Brain (organoid and tissue), 16 donors: ENCODE measurements at places on chromosomes 16 and 17. TPM values are rescaled to one million over a fixed set of nuclear protein-coding genes. Genes with fewer than 3 reads are reported as not detected.

GRCh38 chr17:37672548-37673078 is 29.4 kb upstream of the DDX52 start:
- no peak for DNase-seq

DNA sequence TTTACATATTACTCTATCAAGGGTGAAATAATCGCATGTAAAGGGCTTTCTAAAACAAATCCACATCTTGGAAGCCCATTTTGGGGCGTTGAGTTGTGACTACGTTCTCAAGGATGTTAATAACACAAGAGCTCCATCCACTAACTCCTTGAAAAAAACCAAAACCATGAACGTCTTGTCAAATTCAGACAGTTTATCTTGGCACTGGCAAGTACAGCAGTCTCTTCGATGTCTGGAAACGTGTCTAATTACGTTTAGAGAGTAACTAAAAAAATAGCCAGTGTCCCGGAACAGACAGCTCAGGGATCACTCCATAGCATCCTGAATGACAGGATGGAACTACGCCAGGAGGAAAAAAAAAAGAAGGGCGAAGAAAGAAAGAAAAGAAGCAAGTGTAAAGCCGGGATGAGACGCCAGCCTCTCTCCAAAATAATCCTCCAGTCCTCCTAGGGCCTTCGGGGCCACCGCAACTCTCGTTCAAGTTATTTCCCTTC is 954 bp downstream of the MYO1D start:
- peak; percentile 67 for DNase-seq

Gene PPM1E
- polyA plus RNA-seq: 15.2 TPM

DNA sequence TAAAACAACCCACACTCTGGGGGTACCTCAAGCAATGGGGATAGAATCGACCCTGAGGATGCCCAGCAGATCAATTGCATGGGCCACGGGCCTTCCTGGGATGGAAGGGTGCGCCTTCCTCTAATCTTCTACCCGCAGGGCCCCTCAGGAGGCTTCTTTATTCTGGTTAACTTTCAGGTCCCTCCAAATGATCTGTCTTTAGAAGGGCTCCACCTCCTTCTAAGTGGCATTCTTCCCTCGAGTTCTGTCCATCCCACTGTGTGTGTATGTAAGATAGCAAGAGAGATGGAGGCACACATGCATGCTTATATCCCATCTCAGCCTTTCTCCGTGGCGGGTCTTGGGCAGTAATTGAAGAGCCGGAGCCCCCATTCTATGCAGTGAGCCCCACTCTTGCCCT is 125.7 kb downstream of the MRM1 start:
- no peak for DNase-seq

Gene TBX4
- polyA plus RNA-seq: not detected

Gene TBC1D3K
- not detected for polyA plus RNA-seq

DNA sequence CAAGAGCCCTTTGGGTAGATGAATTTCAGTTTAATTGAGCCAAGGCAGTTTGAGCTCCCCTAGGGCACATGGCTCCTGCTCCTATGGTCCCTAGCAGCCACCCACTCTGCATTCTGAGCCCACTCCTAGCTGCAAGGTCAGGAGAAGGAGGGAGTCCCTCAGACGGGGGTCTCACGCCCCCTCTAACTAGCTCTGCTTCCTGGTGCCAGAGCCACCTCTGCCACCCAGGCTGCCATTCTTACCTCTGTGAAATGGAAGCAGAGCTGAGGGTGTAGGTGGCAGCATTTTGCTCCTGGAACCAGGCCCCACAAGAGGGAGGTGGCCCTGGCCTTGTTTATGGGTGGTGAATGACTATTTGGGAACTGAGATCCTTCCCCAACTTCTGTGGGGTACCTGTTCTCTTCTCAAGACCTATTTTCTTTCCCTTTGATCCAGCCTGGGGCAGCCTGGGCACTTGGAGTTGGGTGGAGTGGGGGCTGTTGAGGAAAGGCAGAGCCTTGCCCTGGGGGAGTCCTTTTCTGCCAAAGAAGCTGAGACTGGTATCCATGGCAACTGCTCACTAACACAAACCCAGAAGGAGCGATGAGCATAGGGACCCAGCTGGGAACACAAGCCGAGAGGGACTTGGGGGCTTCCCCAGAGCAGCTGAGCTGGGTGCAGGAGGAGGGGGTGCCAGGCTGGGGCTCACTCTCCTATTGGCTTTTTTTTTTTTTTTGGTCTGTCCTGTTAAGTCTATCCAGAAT is 4.8 kb downstream of the SPNS2 start:
- DNase-seq: peak; percentile 61

GRCh38 chr17:72164158-72164739 is 43.4 kb downstream of the SOX9 start:
- DNase-seq: no peak

- DNase-seq: no peak
Measured at GRCh38 chr17:29569245-29569950, 897 bp downstream of the TP53I13 start.

GRCh38 chr16:19114359-19115147 is 789 bp downstream of the ITPRIPL2 start:
- no peak for DNase-seq

Gene EXOC7
- polyA plus RNA-seq: 92.0 TPM

GRCh38 chr17:7858522-7858810 is 663 bp downstream of the CYB5D1 start:
- no peak for DNase-seq

GRCh38 chr17:42512246-42512645 is 23.8 kb upstream of the NAGLU start:
- no peak for DNase-seq

DNA sequence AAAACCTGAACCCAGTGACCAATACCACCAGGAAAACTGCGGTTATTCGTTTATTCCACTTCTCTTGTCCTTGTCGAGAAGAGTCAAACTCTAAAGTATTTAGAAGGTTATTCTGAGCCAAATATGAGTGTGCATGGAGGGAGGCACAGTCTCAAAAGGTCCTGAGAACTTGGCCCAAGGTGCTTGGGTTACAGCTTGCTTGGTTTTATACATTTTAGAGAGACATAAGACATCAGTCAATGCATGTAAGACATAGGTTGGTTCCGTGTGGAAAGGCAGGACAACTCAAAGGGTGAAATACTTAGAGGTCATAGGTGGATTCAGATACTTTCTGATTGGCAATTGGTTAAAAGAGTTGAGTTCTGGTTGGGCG is 681 bp upstream of the TRAP1 start:
- DNase-seq: no peak

DNA sequence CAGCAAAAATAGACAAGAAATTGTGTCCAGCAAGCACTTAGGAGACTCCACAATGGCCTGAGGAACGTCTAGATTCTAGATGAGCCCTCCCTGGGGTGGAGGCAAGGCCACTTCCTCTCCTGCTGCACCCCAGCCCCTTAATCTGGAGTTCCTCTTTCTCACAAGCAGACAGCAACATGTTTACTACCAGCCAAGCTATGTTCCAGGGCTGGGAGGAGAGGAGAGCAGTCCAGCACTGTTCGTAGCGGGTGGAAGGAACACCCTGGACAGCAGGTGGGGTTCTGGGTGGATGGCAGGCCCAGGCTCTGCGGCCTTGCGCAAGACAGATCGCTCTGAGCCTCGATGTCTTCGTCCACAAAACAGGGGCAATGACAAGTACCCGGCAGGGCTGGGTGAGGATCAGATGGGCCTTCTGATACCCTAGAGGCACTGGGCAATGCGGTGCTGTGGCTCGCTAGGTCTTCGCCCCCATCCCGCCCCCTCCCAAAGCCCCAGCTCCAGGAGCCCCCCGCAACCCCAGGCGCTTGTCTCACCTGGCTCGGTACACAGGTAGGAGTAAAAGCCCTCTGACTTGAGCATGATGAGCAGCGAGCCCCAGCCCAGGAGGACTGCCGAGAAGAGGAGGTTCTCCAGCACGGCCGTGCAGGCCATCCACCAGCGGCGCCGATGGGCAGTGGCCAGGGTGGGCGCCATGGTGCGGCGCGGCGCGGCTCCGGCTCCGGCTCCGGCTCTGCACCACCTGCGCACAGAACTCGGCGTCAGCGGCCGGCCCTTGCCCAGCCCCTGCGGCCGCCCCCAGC is 1.3 kb downstream of the SLC43A2 start:
- no peak for DNase-seq

- DNase-seq: no peak
Measured at GRCh38 chr17:5861854-5862253, 208.3 kb upstream of the WSCD1 start.
